ENCODE measurements at places on chromosomes 7 and 10.

DNA sequence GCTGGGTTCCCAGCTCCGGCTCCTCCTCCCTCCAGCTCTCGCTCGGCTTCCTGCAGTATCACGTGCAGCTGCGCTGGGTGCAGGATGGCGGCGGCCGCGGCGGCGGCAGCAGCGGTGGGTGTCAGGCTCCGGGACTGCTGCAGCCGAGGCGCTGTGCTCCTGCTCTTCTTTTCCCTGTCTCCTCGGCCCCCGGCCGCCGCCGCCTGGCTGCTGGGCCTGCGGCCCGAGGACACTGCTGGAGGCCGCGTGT is at the start of gene CNNM1:
Gene CNNM1 (plus strand): TSS at position 53 of the 250 bp plus-strand sequence. CDS start 32 bp downstream, at position 85.
- no peak for DNase-seq

GRCh38 chr10:14604181-14605142 is 170.2 kb downstream of the FAM107B start:
- peak; percentile 84 for DNase-seq

DNA sequence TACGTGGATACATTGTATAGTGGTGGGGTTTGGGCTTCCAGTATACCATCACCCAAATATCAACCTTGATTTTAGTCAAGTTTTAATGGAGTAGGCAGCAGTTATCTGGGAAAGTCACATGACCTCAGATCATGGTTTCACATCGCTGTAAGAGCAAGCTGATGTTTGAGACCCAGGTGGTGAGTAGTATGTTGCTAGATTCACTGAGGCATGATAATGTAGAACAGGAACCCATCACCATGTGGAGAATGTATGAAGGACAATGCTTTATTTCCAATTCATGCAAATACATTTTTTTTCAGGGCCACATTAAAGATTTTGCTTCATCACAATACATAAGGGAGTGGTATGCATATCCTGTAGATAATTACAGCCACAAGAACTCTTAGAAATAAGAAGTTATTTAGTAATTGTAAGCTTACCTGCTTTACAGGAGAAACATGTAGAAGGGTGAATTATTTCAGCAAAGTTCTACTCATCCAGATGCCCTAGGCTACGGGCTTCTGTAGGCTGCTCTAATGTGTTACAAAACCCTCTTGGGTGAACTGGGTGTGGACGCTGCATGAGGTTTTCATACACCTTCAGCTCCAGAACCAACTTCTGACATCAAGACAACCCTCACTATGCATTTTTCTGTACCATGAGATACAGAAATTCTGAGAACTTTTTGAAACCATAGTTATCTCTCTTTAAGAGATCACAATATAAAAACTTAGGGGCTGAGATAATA is 27.6 kb upstream of the LAMB4 start:
- no peak for DNase-seq

DNA sequence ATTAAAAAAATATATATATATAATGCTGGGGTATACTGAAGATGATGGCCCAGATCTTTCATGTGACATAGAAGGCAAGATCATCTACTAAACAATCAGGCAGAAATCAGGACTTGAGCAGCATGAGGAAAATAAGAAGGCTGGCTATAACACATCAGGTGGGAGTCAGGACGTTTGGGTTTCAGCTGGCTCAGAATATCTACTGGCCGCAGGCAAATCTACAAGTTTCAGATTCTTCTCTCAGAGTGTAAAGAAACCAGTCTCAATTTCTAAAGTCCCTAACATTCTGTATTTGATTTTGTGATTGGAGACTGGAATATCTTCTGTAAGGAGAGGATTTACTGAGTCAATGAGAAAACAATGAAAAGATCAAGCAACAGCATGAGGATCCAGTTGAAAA is 37.7 kb upstream of the FAM3C start:
- DNase-seq: no peak

DNA sequence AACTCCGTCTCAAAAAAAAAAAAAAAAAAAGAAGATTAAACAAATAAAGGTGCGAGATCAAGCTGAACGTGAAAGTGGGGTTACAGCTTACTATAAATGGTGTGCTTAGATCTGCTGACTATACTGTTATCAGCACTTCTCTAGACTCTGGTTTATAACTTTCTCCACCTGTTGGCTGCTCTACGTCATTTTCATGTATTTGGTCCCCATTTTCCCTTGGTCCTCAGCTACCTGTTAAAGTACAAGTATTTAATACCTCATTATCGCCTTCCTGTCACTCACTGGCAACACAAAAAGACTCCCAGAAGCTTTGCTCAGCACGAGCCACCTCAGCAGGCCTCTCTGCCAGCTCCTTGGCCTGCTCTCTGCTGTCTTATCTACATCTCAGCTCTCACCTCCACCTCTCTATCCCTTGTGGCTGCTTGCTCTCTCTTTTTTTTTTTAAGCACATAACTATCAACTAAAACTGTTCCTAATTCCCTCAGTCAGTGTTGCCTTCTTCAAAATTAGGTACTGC is 95.0 kb downstream of the ARMH3 start:
- no peak for DNase-seq

DNA sequence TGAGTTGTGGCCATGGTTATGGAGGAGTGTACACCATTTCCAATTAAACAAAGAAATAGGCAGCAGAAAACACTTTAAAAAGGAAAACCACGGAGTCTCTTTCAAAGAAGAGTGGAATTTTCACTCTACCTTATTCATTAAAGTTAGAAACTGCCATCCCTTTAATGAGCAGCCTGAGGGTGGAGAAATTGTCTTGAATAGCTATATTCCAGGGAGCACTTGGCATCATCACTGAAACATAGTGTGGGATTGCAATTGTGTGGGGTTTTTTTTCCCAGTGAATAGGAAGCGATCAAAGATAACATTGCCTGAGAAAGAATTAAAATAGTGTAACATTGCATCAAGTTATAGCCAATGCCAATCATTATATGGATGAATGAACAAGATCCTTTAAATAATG is 191.6 kb downstream of the TEX36 start:
- DNase-seq: no peak

DNA sequence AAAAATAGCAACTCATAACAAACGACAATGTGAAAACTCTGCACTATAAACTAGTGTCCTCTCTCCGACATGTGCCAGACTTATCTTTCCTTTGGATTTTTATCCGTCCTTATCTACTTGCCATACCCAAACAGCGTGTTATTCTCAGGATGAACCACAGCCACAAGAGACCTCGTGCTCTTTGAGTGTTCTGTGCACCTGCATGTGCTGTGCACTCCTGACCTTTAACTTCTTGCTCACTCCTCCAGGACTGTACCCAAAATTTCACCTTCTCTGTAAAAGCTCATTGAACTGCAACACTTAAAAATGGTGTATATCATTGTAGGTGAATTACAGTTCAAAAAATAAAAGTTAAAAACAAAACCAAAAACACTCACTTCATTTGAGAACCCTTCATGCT is 58.0 kb upstream of the SLC35G1 start:
- DNase-seq: no peak

DNA sequence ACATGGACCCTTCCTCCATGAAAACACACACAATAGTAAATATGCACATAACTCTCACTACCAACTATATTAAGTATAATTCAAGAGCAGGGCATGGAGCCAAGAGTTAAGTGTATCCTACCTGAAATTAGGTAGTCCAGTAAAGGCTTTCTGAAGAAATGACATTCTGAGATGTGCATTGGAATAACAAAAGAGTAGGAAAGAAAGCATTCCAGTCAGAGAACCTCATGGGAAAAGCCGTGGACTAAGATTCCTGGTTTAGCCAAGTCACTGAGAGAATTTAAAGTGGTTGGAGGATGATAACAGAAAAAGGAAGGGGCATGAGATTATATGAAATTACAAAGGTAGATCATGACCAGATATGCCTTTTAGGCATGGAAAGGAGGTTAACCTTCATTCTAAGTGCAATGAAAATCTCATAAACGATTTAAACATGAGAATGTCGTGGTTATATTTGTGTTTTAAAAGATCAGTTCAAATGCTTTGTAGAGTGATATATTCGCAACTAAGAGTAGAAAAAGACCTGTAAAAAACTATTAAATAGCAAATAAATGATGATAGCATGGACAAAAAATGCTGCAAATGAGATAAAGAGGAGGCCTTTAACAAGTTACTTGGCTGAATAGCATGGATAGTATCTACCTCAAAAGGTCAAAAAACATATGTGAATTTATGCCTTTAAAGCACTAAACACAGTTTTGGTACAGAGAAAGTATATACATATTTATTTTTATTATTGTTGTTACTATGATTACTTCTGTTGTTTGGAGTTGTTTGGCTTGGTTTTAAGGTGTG is 767.4 kb upstream of the GHITM start:
- DNase-seq: no peak

- DNase-seq: no peak
Measured at GRCh38 chr7:70393956-70394355, 738.0 kb upstream of the GALNT17 start.

DNA sequence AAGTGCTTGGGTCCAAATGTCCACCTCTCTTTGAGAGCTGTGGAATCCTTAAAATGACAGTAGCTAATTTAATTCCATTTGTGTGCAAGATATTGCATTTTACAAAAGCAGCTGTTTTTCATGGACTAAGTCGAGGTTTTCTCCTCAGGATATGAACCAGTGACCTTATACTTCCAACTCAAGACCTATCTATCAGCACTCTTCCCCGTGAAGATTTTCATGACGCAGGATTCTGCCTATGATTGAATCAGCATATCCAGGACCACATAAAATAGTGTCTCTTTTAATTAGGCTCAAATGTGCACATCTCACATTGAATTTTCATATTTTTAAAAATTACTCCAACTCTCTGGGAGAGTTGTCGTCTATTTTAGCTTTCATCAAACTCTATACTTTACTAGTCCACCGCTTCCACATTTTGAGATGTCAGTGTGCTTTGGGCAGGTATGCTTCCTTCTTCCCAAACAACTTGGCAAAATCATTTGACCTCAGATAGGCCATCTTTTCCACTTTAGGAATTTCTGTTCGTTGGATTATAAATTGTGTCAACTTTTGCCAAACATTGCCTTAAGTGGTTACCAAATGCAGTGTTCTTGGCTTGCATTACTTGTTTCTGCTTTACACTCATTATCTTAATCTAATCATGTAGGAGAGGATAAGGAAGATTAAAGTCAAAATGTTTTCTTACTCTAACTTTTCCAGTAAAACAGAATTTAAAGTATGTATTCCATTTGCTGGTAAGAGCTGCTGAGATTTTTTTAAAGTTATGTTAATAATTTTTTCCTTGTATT is 39.4 kb downstream of the SEMA3A start:
- no peak for DNase-seq

DNA sequence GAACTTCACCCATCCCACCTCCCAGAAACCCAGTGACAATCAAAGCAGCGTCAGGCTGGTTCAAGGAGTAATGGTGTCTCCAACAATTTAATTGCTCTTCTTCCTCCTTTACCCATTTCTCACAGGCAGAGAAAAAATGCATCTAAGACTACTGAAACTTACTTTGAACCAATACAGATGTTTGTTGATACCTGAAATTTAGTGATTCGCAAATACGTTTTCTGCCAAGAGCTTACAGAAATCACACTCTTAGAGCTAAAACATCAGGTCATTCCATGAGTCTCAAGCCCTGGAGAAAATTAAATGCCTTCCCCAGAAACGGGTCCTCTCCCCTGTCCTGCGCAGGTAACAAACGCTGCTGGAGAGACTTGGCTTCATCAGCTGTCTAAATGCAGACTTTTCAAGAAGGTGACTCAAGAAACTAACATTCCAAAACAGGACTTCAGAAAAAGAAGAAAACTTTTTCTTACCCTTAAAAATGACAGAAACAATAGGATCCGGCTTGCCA is 443 bp downstream of the MYOF start:
- DNase-seq: no peak

Measured in C1 segment of cervical spinal cord (tissue), 14 donors.